ENCODE measurements at places on chromosomes 2 and 18.
A peak's percentile ranks its signal among the peaks of the same experiment; 100 is the strongest.

GRCh38 chr2:25743132-25743830 lies 69.9 kb upstream of the DTNB start:
- no peak for DNase-seq

DNA sequence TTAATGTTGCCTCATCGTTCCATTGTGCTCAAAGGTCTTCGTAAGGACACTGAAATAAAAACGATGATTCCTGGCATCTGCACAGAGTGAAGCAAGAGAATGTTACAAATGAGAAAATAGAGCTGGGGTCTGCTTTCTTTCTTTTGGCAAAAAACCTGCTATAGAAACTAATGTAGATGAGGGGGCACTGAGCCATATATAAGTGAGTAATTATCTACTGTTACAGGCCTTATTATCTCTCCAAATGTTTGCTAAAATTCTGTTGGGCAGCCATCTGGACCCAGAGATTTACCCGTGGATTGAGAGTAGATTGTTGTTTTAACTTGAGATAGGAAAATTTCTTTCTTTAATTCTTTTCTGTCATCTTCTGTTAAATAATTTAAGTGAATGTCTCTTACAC lies 472.5 kb upstream of the PIK3C3 start:
- no peak for DNase-seq

DNA sequence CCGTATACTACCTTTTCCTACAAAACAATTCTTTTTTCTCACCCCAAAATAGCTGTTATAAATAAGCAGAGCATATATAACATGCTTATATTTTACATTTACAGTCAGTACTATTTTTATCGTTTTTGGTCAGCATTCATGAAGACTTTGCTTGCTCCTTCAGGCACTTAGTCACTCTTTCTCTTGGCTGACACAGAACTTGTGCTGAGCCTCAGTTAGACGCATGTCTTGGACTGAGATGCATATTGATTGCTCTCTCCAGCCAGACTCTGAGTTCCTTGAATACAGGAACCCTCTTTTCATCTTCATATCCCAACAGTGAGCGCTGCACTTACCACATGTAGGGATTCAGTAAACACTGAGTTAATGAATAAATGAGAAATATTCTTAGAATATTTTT lies 158.3 kb downstream of the RTN4 start:
- no peak for DNase-seq

DNA sequence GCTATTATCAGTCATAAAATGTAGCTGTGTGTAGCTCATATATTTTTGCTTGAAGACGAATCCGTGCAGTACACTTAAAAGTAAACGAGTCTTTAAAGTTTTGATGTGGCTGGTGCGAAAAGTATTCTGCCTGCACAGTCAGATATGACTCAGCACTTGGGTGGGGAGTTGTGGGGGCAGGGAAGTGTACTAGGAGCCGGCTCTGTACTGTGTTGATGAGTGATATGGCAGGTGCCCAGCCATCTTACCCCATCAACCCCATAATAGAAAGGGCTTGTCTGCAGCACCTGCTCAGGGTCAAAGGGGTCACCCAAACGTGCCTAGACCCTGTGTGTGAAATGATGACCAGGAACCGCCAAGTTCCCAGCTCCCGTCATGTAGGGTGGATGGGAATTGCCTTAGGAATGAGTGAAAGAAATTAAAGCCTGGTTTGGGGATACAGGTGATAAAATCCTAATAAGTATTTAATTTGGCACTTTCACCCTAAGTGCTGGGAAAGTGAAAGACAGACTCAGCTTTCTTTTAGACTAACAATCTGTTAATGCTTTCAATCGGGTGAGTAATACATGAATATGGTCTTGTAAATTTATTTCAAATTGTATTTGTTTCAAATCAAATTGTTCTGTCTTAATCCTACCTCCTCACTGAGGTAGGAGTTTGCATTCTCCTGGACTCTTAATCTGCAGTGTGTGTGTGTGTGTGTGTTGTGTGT lies 48.0 kb downstream of the BCL2L11 start:
- peak; percentile 64 for DNase-seq

DNA sequence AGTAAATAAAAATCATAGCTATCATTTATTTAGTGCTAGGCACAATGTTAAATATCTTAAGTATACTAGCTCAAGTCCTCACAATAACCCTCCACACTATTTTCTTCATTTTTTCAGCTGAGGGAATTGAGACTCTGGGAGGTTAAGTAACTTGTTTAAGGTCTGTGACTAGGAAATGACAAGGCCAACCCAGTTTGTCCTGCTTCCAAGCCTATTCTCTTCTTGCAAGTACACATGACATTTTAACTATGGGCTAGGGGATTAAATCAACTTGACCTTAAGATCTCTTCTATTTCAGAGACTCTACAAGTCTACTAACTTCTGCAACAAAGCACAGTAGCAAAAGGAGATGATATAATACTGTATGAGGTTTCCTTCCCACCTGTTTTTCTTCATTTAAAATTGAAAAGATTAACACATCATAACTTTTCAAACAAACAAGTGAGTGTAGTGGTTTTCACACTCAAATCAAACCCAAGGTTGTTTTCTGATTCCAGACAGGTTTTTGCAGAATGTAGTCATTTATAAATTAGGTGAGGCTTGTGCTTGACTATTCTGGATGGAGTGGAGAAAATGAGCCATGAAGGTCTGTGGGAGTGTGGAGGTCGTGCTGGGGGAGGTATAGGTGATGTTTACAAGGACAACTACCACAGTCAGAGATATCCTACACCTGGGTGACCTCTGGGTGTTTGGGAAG lies 57.0 kb downstream of the CD28 start:
- DNase-seq = no peak

GRCh38 chr18:72181241-72181764 lies 362.8 kb downstream of the CBLN2 start:
- no peak for DNase-seq
